Activated naive CD4-positive, alpha-beta T cell (primary cell): ENCODE measurements at places on chromosomes 7 and 10.

GRCh38 chr10:13917791-13918190, 331.0 kb downstream of the PRPF18 start:
- no peak for DNase-seq

DNA sequence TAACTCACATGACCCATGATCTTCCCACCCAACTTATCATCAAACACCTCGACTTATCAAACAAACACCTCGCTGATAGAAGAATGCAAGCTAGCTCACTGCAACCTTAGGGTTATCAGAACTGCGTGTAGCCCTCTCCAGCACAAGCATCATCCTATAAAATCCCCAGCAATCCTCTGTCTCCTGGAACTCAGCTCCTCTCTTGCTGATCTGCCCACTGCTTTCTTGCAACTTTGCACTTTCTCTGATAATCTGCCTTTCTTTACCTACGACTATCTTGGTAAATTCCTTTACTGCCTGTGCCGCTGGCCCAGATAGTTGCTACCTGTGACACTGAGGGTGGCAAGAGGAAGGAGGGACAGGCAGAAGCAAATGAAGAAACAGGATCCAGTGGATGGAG, 210.9 kb downstream of the ACTR3B start:
- no peak for DNase-seq

DNA sequence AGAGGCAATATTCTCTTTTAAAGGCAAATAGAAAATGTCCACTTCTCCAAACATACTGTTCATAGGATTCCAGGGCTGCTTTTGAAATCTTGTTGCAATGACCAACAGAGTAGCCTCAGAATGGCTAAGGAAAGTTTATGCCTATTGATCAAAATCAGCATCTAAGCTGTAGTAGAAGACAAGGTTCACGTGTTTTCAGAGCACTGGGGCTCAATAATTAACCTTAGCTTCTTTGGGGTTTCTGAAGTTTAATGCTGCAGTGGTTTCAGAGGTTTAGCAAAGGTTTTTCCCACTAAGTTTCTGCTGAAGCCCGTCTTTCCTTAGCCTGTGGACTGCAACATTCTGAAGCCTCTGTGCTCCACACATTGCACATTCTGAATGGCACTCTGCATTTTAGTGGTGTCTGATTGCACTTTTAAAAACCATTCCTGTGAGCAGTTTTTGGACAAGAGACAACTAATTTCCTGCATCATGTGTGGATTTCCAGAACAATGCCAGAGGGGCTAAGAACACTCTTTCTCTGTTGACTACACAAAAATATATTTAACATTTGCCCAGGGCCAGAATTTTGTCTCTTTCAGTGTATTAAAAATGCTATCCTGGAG, 342.5 kb downstream of the PTEN start:
- no peak for DNase-seq

GRCh38 chr7:65979583-65980477, 2.2 kb downstream of the GUSB start:
- no peak for DNase-seq

DNA sequence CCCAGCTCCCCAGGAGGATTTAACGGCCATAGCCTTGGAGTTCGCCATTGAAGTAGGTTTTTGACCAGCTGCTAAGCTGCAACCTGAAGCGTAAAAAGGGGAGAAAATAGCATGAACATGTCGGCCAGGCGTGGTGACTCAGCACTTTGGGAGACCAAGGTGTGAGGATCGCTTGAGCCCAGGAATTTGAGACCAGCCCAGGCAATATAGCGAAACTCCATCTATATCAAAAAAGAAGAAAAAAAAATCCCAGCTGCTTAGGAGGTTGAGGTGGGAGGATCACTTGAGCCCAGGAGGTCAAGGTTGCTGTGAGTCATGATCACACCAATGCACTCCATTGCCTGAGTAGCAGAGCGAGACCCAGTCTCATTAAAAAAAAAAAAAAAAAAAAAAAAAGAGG, 32.2 kb upstream of the MCU start:
- DNase-seq: no peak
